ENCODE measurements at places on chromosomes 12 and 14.

GRCh38 chr12:122834921-122835749 lies at the start of gene HIP1R:
HIP1R (plus strand) TSS chr12:122835457; CDS start chr12:122835551, 94 bp downstream.
- DNase-seq = peak; percentile 35

GRCh38 chr12:39532448-39532847 lies 87.2 kb downstream of the ABCD2 start:
- no peak for DNase-seq

DNA sequence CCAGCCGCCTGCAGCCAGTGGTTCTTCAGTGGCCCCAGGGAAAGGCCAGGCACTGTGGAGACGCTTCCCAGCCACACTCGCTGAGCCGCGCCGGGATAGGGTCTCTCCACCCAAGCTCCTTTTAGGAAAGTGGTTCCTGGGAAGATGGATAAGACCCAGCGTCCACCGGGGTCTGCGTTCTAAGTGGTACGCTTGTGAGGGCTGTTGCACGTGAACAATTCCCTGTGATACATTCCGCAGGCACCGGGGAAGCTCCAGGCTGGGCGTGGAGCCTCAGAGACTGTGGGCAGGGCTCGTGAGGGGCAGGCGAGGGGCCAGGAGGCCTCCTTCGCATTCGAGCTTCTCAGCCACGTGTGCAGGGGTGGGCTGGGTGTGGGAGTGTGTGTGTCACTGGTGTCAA lies 48.4 kb downstream of the GALNT9 start:
- no peak for DNase-seq

- DNase-seq = peak; percentile 48
Measured at GRCh38 chr12:1576410-1577241, 17.8 kb downstream of the FBXL14 start.

DNA sequence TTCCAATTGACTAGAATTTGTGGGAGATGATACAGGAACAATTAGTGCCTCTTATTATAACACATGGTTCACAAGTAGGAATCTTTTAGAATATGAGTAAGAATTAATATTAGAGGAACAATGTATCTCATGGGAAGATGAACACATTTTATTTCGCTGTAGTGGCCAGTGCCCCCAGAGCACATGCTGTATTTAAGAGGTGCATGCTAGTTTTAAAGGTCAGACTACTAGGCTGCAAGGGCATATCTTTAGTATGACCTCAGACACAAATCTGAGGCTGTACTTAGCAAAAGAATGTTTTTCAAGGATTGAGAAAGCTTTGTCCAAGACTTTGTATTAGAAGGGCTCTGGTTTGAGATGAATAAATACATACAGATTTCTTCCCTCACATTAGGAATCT lies 586.9 kb downstream of the CCER1 start:
- DNase-seq = no peak

GRCh38 chr14:76948213-76948947 lies 80.1 kb downstream of the IRF2BPL start:
- DNase-seq = no peak

DNA sequence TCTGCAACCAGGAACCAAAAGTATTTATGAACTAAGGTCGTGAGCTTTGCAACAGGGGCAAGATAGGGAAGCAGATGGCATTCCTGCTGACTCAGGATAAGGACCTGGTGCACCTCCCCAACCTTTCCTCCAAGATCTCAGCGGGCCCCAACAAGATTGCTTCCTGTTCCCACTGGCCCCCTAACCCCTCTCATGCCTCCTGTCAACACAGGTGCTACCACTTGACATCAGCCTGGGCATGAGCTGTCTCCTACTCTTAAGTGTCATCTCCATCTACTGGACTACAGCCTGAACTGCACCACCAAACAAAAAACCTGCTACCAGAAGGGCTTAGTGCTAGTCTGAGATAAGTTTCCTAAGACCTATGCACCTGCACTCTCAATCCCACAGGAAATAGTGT lies 32.7 kb downstream of the MED6 start:
- no peak for DNase-seq

- DNase-seq = no peak
Measured at GRCh38 chr14:34099635-34100034, 148.8 kb upstream of the EGLN3 start.

DNA sequence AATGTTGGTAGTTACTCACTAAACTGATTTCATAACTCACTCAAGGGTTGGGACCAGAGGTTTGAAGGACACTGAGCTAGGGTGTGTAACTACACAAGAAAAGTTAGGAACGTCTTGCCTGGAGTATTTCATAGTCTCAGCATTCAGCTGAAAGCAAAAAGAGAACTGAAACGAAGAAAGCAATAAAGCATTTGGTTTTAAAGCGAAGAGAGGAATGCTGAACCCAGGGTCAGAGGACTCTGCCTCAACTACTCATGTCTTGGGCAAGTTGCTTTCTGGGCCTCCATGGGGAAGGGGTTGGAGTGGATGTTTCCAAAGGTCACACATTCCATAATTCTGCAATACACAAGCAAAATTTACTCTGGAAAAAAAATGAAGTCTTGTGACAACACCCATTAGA lies 1.4 kb downstream of the GNS start:
- no peak for DNase-seq

DNA sequence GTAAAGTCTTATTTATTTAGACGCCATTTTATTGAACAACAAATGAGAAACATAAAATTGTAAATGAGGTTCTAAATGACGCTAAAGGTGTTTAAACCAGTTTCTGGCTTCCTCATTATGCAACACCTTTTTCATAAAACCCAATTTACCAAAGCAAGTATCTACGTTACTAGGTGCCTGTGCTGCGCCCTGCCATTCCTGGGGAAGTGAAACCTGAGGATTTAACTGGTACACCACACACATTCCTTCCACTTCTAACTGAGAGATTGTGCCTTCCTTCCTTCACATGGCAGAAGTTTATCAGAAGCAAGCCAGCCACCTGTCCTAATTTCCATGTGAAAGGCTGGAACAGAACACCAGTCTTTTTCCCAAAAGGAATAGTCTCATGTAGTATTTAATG lies 40.3 kb upstream of the GCH1 start:
- DNase-seq = no peak

DNA sequence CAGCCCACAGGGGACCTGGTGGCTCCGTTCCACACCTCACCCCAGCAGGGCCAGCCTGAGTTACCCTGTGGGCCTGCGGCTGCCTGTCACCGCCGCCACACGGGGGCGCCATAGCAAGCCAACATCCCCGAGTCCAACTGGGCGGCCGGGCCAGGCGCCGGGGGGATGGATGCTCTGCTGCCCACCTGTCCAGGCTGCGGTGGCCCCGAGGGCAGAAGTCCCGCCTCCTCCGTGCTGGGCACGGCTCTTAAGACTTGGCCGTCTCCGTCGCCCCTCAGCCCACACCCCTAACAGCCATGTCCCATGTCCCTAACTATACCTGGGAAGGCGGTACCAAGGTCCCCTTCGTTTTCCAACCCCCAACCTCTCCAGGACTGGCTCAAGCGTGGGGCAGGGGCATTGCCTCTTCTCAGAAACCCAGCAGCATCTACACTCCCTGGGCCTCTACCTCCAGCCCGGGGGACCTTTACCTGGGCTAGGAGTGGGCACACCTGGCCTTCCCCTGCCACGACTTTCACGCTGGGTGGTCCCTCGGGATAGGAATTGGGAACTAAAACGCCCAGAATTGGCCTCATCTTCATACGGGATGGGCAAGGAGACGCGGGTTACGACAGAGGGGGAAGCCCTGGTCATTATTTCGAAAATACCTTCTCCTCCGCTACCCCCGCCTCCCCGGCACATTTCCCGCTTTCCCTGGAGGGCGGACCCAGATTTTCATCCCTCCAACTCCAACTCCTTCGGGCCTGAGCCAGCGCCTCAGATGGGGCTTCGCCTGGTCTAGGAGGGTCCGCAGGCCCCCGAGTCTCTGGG lies 1.1 kb upstream of the CYP46A1 start:
- DNase-seq = peak; percentile 68

GRCh38 chr14:23556700-23557440 lies 799 bp downstream of the THTPA start:
- DNase-seq = no peak

GRCh38 chr12:100302081-100302480 lies 35.1 kb downstream of the SCYL2 start:
- DNase-seq = no peak

DNA sequence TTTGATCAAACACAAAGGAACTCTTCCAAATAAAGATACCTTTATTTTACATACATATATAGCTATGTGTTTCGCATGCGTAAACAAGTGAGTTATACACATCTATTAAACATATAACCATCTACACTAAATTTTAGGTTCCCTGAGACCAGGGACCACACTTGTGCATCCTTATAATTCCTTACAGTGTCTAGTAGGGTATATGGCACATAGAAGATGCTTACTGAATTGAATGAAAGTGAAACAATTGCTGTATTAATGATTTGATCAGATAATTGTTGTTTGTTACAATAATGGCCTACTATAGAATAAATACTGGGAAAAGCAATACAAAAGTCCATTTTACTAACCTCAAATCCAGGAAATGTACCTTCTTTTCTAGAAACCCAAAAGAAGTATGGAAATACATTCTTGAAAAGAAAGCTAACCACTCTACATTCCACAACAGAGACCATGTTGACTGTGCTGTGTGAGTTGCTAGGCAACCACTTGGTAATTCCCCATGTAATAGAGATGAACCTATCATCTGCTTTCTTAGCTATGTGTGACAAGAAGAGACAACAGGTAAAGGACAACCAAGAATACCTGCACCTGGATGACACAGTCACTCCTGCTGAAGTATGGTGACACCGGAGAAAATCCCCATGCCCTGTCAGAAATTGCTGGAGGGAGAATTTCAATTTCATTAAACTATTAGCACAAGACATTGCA lies 11.9 kb upstream of the CIPC start:
- DNase-seq = no peak

DNA sequence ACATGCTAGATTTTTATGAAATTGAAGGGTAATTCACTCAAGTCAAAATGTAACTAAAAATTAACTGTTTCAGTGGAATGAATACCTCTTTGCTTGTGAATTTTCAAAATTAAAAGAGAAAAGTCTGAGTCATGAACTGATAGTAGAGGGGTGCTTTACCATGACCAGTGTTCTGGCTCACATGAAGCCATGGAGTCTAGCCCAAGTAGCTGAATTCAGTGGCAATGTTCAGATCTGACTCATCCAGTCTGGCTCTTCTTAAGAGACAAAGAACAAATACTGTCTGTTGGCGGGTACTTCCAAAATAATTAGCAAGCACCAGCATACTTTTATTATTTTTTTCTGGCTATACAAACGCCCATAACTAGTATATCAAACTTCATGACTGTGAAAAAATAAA lies 366.3 kb upstream of the GARIN6 start:
- DNase-seq = no peak

- no peak for DNase-seq
Measured at GRCh38 chr12:97752129-97752528, 289.5 kb downstream of the RMST start.

- DNase-seq = peak; percentile 74
Measured at GRCh38 chr14:99605299-99605961, 1.4 kb upstream of the CCDC85C start.

- DNase-seq = no peak
Measured at GRCh38 chr12:2039034-2039433, 13.8 kb upstream of the CACNA1C start.

GRCh38 chr12:105899589-105899988 lies 239.2 kb downstream of the NUAK1 start:
- no peak for DNase-seq
